ENCODE measurements at places on chromosomes 6 and 20.

DNA sequence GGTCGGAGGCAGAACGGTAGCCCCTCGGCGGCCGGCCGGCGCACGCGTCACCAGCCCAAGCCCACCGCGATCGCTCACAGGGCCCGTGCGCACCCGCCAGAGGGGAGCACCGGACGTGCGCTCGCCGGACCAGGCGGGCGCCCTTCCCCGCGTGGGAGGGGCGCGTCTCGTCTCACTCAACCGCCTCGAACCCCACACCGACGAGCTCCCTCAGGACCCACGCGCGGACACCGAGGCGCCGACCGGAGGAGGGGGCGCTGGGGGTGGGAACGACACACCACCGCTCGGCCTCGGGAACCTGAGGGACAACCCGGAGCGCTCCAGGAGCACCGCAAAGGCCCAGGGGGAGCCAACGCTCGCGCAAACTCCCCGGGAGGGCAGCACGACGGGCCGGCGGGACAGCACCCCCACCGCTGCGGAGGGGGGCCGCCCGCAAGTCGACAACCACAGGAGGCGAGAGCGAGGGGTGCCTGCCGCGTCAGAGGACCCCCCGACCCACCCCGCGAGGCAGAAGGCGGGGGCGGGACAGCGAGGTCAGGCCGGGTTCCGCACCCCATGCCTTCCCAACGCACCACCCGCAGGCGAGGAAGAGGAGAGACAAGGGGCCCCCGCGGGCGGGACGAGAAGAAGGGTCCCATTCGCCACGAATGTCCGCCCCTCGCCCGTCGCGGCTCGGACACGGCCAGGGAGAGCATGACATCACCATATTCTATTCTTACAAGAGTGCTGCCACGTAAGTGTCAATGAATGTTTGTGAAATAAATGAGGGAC is 512.7 kb upstream of the ZNF337 start:
- no peak for DNase-seq

- no peak for DNase-seq
Measured at GRCh38 chr6:52543729-52544601, 32.9 kb downstream of the TRAM2 start.

GRCh38 chr6:2756687-2757224 is 6.0 kb upstream of the MYLK4 start:
- peak; percentile 27 for DNase-seq

GRCh38 chr6:168270274-168271172 is 49.1 kb downstream of the DACT2 start:
- DNase-seq = no peak

GRCh38 chr20:43691928-43692524 is 25.1 kb downstream of the MYBL2 start:
- peak; percentile 76 for DNase-seq

DNA sequence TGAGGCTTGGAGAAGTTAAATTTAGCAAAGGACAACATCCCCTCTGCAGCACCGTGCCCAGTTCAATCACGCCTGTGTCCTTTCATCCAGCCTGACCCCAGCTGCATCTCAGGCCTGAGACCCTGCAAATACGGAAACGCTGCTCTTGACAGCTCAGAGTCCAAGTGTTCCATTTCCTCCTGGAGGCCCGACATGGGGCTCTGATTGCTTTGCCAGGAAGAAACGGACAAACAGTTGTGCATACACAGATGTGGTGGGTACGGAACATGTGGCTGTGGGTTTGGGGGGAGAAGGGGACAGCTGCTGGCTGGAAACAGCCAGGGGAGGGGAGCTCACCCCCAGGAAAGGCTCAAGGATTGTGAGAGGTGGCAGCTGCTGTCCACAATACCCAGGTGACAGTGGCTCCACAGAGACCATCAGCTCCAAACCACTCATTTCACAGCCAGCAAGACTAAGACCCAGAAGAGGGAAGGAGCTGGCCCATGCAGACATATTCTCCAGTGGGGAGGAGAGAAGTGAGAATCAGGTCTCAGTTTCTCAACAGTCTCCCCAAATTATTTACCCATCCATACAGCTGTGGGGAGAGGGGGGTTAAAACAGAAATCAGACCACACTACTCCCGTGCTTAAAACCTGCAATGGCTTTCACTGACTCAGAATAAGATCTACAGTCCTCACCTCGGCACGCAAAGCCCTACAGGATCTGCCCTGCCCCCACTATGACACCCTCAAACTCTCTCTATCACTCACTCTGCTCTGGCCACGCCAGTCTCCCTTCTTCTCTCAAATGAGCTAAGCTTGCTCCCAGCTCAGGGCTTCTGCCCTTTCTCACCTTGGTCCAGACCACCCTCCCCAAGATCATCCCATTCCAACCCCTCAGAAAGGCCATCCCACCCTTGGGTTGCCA is 89.1 kb downstream of the PREX1 start:
- peak; percentile 19 for DNase-seq

- no peak for DNase-seq
Measured at GRCh38 chr20:59481477-59482018, 122.8 kb upstream of the PHACTR3 start.

GRCh38 chr6:46816626-46817025 is 23.4 kb downstream of the MEP1A start:
- DNase-seq = no peak

- DNase-seq = no peak
Measured at GRCh38 chr6:32095338-32096086, 13.6 kb downstream of the TNXB start.
